Activated gamma-delta T cell (primary cell): ENCODE measurements at places on chromosomes 2 and 18.

DNA sequence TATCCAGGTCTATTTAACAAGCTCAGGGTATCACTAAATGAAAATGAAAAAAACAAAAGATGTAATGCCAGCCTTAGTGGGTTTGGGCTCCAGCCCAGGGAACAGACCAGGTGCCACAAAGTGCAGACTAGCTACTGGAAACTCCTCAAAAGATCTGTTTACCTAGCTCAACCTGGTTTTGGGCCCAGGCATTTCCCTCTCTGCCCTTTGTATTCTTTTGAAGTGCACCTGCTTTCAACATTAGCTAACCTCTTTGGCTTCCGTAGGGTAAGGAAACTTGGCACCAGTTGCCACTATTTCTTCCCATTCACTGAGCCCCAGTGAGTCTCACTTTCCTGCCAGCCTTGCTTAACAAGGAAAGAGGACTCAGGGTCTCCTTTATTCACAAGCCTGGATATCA is 123.6 kb upstream of the CDCA7 start:
- DNase-seq, result no peak

GRCh38 chr2:144967961-144968360 is 448.0 kb upstream of the ZEB2 start:
- DNase-seq, result no peak

GRCh38 chr18:51908598-51908944 is 431.4 kb upstream of the DCC start:
- no peak for DNase-seq

GRCh38 chr2:152716805-152717227 is 445 bp downstream of the PRPF40A start:
- DNase-seq, result no peak

DNA sequence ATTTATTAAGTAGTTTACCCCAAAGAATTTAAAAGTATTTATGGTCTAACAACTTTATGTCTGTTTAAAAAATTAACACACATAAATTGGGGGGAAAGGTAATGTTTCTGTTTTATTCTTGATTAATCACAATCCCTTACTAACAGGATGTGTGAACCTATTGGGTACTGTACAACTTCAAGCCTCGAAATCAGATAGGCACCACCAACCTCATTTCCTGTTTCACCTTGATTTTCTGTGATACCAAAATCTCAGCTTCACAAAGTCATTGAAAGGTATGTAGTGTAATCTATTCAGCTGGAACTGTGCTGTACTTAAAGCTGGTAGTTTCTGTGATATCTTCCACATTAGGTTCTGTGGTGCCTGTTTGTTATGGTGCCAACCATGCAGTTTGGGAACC is 4.0 kb downstream of the RNMT start:
- no peak for DNase-seq

GRCh38 chr2:46119453-46119852 is 177.8 kb upstream of the EPAS1 start:
- no peak for DNase-seq

- no peak for DNase-seq
Observed at GRCh38 chr18:62590799-62591590, 68.2 kb downstream of the ZCCHC2 start.

DNA sequence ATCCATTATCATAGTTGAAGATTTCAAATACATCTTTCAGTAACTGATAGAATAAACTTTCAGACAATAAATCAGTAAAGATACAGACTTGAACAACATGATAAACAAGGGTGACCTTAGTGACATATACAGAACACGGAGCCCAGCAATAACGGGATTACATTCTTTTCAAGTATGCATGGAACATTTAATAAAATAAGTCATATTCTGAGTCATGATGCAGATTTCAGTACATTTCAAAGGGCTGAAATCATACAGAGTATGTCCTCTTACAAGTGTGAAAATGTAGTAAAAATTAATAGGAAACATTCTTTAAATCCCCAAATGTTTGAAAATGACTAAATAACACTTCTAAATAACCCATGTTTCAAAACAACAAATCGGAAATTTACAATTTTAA is 17.2 kb upstream of the KLHL29 start:
- DNase-seq, result no peak

DNA sequence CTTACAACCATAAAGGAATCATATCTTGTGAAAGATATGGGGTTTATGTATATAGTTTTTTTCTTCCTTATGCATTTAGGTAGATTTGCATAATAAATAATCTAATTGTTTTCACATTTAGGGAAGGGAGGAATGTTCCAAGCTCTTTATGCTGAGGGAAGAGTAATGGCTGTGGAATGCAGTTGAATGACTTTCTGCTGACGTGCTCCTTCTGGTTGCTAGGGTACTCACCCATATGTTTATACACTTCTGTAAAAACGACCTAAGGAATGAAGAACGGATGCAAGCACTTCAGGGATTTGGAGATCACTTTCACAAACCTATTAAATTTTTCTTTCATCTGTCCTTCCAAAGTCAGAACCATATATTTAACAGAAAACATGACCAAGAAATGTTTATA is 29.2 kb upstream of the PPP4R1 start:
- DNase-seq, result no peak

DNA sequence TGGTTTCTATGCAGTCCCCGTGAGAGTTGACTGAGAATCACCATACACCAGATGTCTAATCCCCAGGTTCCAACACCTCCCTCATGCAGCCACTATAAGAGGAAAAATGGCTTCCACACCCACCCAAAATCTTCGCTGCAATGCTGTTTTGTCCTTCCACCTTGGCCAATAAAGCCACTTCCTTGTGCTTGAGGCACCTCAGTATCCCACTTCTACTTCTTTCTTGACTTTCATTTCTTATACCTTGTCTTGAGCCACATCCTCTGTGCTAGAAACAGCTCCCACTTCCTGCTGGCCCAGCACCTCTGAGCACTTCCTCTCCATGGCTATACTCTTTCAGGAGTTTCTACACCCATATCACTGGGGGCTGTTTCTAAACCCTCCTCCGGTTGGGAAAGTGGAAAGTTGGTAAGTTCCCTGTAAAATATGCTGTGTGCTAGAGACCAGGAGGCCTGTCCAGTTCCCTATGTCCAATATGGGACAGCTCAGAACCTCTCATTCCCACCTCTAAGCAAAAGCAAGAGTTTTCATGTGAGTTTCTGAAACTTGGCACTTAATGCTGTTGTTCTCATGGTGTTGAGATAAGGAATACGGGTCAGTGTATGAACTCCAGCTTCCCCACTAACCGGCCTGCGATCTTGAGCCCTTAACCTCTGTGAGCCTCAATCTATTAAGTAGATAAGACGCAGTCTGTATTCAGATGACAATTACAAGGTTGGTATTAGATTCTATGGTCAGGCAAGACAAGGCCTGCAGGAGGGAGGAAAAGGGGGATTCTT is 209.1 kb upstream of the ID2 start:
- no peak for DNase-seq

DNA sequence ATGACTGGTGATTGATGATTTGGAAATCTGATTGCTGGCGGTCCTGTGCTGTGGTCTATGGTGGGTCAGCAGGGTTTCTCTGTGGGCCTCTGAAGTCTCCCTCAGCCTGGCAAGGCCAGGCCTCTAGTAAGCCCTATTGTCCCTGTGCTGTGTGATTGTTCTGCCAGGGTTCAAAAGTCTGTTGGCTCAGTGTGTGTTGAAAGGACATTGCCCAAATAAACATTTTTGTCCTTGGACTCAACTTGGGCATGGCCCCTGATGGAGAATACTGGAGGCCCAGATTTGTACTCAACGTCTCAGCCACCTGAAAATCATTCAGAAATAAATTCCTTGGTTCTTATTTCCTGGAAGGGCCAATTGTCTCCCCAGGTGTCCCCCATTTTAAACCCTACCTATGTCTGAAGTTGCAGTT is 74.4 kb downstream of the MAP4K4 start:
- DNase-seq, result no peak

- DNase-seq, result no peak
Observed at GRCh38 chr18:3493501-3494244, 43.7 kb downstream of the TGIF1 start.

GRCh38 chr2:3513026-3513810 is 6.1 kb downstream of the ADI1 start:
- DNase-seq, result no peak
